ENCODE measurements at places on chromosomes 16 and 17.
A peak's percentile ranks its signal among the peaks of the same experiment; 100 is the strongest.

DNA sequence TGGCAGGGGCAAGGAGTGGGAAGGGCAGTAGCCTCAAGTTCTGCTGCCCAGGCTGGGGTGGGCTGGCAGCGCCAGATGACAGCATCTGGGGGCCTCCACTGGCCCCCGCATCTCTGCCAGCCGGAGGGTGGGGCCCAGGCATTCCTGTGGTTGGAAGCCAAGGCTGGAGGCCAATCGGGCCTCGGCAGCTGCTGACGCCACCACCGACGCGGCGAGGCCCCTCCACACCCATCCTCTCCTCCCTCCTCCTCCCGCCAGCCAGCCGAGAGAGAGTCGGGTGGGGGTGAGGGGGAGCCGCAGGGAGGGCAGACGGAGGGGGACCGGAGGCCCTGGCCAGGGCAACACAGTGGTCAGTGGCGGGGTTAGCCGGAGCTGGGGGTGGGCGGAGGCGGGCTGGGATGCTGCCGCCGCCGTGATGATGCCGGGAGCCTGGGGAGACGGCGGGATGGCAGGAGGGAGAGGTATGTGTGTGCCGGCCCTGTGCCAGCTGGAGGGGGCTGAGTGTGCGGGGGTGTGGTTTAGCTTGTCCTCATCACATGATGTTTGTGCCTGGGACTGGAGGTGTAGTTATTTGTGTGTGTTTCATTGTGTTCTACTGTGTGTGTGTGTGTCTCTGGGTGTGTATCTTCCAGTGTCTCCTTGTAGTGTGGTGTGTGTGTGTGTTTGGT, 36.6 kb downstream of the ARHGAP23 start:
- DNase-seq: no peak

DNA sequence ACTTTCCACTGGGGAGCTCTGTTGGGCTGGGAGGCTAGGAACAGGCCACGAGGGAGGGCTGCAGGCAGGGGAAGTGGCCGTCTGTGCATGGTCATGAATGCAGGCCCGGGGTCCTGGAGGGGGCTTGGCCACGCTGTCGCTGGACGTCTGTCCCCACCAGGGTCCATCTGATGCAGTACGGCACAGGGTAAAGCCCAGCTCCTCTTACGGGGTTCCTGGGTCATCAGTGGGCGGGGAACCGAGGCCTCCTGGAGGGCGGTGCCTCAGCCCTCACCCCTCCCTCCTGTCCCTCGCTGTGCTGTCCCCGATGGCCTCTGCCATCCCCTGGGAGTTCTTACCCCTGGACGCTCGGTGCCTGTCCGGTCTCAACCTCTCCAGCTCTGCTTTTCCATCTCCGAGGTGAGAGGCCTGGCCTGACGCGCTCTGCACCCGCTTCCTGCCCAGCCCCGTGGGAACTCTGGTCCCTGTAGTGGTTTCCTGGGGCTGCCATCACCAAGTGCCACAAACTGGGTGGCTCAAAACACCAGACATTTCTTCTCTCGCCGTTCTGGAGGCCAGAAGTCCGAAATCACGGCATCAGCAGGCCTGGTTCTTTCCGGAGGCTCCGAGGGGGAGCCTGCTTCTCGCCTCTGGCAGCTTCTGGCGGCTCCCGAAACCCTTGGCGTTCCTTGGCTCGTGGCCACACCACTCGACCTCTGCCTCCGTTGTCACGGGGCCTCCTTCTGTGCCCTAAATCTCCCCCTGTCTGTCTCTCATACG, 182.8 kb downstream of the SEC14L1 start:
- DNase-seq: no peak

- DNase-seq: no peak
Measured at GRCh38 chr16:9114112-9114511, 22.7 kb downstream of the HAPSTR1 start.

GRCh38 chr17:4368341-4368740, 1.9 kb upstream of the UBE2G1 start:
- DNase-seq: no peak

- DNase-seq: no peak
Measured at GRCh38 chr16:57283214-57283958, 1.1 kb downstream of the PLLP start.

GRCh38 chr16:81521141-81521626, 76.6 kb downstream of the CMIP start:
- no peak for DNase-seq

- no peak for DNase-seq
Measured at GRCh38 chr17:15143524-15143923, 121.6 kb downstream of the PMP22 start.

DNA sequence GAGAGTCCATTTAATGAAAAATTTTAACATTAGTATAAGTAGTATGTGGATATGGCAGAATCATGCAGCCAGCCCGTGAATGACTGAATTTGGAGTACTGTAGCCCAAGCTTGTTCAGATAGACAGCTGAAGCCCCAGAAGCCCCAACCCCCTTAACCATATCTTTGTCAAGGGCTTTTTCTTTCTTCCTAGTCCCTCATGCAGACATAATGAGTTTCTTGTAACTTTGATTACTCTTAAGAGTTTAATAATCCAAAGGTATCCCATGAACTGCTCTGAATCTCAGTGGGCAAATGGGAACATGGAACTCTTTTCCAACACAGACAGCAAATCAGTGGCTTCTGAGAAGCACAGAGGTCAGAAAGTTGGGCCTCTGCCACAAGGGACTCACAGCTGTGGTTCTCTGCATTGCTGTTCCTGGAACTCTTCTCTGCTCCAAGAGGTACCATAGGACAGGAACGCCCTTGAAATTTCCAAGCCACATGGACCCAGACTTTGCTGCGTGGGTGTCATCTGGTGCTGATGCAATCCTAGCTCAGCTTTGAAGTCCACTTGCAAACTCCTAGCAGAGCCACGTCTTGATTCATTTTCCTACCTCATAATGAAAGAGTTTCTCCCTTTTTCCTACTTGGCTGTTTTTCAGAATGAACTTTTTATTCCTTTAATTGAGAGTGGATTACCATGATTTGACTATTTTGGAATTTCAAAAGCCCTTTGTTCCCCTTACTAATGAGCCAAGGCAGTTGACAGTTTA, 18.1 kb downstream of the LYRM1 start:
- no peak for DNase-seq

DNA sequence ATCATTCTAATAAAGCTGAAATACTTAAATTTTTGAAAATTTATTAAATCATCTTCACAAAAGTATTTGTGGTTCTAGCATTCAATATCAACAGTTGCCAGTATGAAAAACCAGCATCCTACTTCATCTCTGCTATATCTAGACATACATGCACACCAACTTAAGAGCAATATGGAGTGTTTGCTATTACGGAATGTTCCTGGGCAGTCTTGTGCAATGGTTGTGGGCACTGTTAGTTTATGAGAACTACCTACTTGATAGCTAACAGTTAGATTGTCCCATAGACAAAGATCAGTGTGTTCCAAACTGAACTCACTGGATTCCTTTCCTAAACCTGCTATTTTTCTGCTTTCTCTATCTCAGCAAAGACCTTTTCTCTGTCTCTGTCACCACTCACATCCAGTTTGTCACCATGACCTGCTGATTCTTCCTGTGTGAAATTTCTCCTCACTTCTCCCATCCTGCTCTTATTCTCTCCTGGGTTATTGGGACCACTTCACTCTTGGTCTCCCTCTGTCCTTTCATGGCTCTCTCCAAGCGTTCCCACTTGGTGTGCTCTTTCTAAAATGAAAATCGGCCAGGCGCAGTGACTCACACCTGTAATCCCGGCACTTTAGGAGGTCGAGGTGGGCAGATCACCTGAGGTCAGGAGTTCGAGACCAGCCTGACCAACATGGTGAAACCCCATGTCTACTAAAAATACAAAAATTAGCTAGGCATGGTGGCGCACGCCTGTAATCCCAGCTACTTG, 27.7 kb downstream of the CNTROB start:
- DNase-seq: no peak

- DNase-seq: no peak
Measured at GRCh38 chr17:63290351-63290750, 155.8 kb downstream of the CYB561 start.

- DNase-seq: no peak
Measured at GRCh38 chr17:49471089-49471683, 23.9 kb upstream of the NGFR start.

DNA sequence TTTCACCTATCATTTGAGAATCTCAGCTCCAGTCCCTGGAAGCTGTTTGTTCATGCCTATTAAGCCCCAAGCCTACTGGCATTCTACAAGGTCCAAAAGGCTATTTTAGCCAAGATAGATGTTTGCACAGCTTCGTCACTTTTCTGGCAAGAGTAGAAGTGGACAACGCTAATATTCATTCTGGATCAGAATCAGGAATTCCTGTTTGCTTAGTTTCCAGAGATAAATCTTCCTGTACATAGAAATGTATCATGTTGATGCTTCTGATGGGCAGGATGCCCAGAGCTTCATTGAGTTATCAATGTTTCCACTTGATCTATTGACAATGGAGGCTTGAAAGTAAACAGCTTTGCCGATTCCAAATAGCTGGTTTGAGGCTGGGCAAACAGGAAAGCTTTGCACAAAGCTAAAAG, 260.7 kb upstream of the CA10 start:
- DNase-seq: no peak

- no peak for DNase-seq
Measured at GRCh38 chr17:31099016-31099415, 4.2 kb downstream of the NF1 start.

- peak; percentile 67 for DNase-seq
Measured at GRCh38 chr17:48131216-48131824, 23.8 kb downstream of the SNX11 start.

GRCh38 chr16:48507391-48507790, 102.6 kb downstream of the N4BP1 start:
- DNase-seq: no peak

GRCh38 chr16:27321013-27321915, 7.5 kb downstream of the IL4R start:
- no peak for DNase-seq

DNA sequence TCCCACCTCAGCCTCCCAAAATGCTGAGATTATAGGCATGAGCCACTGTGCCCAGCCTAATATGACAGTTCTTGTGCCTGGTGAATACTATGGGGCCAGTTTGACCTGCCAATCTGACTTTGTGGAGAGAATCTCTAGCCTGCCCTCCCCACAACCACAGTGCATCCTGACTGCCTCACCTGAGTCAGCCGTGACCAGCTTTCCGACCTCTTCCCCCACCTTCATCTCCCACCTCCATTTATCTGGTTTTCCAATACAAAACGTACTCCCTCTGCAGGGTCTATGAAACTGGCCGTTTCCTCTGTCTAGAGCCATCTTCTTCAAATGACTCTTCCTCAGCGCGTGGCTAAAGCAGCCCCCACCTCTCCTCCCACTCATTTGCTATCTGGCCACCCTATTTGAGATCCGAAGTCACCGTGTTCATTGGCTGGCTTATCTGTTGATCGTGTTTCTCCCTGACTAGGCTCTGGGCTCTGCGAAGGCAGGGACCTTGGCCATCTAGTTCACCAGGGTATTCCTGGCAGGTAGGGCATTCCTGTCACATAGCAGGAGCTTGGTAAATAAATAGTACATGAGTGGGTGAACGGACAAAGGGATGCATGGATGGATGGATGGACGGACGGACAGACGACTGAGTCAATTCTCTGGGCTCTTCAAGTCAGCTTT, 22.3 kb upstream of the PLLP start:
- DNase-seq: no peak

DNA sequence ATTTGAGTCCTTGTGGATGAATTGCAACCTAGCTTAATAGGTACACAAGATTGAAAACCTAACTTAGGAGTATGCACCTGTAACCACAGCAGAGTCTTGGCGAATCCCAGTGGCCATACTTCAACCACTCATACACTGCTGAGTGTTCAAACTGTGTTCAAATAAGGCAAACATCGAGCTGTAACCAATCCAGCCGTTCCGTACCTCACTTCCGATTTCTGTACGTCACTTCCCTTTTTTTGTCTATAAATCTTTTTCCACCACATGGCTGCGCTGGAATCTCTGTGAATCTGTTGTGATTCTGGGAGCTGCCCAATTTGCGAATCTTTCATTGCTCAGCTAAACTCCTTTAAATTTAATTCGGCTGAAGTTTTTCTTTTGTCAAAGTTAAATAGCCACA, 190.6 kb downstream of the MAF start:
- no peak for DNase-seq

DNA sequence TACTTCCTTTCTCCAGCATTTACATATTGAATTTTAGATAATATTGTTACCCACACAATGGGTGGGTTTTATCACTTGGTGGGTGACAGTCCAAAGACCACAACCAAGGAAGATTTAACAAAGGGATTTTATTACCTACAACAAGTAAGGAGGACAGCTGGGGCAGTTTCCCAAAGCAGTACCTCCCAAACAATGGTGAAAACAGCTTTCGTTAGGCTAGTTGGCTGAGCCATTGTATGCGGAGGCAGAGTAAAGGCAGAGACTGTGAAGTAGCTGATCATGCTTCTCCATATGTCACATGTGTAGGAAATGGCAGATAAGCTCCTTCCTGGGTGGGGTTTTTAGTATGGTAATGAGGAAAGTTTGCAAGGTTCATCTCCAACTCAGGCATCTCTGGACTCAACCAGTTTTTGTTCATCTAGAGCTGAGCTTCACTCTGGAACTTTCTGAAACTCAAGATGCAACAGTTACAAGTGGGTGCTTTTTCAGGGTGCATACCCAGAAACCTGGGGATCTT, 104.3 kb upstream of the PSMD7 start:
- no peak for DNase-seq

- no peak for DNase-seq
Measured at GRCh38 chr17:19399750-19400450, 11.1 kb upstream of the RNF112 start.

DNA sequence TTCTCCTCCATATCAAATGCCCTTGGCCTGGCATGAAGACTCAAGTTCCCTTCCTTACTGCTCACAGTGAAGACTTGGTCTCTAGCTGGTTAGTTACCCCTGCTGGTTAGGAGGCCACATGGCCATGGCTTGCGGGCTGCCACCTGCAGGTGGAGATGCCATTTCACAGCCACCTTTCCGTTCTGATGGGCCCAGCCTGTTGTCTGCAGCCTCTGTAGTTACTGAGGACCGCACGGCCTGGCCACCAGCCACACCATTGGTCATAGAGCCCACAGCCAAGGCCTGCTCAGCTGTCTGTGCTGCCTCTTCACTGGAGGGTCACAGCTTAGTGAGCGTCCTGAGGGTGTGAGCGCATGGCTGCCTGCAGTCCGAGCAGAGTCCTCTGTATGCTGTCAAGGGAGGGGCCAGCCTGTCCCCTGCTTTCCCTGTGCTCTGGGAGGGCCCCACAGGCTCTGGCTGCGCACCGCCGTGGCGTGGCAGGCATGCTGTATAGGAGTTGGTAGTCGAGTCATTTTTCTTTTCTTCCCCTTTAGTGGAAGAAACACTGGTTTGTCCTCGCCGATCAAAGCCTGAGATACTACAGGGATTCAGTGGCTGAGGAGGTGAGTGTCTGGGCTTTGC, 59.2 kb downstream of the PLD6 start:
- no peak for DNase-seq
